ENCODE measurements at places on chromosomes 5 and 9.
A peak's percentile ranks its signal among the peaks of the same experiment; 100 is the strongest.

DNA sequence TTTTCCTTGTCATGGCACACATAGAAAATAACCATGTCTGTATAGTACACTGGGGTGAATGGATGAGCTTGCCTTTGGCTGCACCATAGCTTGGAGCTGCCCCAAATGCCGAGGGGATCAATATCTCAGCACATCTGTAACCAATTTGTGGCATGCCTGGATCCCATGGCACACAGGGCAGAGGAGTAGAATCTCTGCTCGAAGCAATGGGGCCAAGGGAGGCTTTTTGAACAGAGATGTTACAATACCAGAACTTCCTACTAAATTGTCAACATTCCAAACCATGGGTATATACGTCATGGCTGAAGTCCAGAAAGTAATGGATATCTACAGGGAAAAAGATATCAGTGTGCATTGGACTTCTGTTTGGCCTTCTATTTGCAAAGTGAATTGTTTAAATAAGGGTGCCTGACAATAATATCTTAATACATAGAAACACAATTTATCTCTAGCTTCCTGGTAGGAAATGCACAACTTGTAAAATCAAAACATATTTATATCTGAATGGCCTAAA is 39.0 kb downstream of the ESM1 start:
- no peak for DNase-seq

DNA sequence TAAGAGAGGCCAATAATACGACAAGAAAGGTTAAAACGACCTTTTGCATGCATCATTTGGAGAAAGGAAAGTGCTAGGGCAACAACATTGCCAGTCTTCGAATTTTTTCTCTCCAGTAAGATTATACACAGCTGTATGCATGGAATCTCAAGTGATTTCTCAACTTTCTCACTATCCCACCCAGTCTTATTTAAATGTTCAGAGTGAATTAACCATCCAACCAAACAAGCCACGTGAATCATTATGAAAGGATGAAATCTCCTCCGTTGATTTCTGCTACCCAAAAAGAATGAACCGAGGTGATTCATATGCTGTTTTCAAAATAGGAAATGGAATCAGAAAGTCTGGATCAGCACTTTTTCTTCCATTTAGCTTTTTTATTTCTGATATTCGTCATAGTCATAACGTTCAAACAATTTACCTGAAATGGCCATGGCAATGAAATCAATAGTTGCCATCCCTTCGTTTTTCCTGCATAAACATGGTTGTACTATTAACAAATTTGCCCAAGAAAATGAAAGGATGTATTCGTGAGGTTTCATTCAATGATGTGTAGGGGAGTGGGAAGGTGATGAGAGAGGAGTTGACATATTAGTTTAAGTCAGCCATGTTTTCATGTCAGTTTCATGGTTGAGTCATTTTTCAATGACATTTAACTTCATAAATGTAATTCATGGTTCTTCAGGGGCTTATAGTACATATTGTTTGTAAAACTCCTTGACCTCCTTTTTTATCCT is 170.9 kb upstream of the WWC1 start:
- DNase-seq: no peak

GRCh38 chr5:176881021-176881749 is 18.0 kb downstream of the HK3 start:
- DNase-seq: no peak

- peak; percentile 55 for DNase-seq
Observed at GRCh38 chr5:178642351-178642909, 15.6 kb upstream of the CLK4 start.

- DNase-seq: no peak
Observed at GRCh38 chr9:105637787-105638395, 24.4 kb upstream of the TAL2 start.

DNA sequence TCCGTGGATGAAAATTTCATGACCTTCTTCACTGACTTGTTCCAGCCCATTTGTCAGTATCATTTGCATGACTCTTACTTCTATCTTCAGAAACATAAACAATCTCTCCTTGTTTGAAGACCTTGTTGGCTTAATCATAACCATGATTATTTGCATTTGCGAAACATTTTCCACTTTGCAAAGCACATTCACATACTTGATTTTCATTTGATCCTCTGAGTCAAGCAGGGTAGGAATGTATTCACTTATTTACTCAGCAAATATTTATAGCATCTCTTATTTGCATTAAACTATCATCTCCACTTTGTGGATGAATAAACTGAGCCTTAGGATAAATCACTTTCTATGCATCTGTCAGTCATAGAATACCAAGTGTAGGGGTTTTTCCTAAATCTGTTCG is 343.0 kb upstream of the SGCD start:
- no peak for DNase-seq

DNA sequence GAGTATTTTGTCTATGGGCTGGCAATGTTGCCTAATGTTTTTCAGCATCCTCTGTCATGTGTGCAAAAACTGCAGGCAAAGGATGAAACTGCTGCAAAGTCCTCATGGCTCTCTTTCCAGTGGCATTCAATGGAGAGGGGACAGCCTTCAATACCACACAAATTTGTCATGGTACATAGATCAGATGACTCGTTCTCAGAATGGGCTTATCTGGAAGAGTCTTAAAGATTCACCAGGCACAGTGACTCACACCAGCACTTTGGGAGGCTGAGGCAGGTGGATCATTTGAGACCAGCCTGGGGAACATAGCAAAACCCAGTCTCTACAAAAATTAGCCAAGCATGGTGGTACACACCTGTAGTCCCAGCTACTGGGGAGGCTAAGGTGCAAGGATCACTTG is 5.3 kb downstream of the CDKN2AIPNL start:
- no peak for DNase-seq

DNA sequence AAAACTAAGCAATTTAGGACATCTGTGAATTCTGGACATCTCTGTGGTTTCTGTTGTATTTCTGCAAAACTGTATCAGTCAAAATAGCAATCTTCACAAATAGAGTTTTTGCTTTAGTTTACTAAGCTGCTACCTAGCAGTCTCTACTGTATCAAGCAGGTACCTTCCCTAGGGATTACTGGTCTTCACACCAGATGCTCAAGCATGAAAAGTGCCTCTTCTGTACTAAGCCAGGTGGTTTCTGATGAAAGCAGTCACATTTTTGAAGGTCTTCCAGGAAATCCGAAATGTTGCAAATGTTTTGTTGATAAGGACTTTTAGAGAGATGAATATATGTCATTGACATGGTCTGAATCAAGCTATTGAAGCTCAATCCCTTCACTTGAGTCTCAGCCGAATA is 540.0 kb downstream of the KCTD16 start:
- no peak for DNase-seq

GRCh38 chr5:56681346-56681745 is 134.0 kb upstream of the MAP3K1 start:
- DNase-seq: no peak

DNA sequence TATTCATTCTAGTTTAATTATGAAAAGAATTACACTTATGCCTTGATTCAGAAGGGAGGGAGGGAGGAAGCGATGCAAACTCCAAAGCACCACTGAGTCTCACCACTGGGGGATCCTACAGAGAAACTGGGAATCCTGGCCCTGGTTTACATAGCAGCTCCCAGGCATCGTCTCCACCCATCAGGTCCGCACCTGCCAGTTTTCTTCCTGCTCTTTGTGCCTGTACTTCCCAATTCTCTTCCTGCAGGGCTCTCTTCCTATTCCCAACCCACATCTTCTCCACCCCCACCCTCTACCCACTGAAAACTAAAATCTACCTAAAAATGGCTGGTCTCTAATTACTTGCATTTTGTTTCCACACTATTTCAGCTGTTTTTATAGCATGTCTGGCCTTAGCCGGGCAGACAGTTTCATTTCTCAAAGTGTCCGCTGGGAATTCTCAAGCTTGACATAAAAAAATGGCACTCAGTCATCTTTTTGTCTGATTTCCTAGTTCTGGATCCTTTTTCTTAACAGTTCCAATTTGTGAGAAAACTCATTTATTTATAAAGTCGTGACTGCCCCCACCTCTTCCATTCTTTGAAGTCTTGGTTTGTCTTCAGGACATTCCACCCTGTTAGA is 1.6 kb upstream of the TNIP1 start:
- DNase-seq: no peak

DNA sequence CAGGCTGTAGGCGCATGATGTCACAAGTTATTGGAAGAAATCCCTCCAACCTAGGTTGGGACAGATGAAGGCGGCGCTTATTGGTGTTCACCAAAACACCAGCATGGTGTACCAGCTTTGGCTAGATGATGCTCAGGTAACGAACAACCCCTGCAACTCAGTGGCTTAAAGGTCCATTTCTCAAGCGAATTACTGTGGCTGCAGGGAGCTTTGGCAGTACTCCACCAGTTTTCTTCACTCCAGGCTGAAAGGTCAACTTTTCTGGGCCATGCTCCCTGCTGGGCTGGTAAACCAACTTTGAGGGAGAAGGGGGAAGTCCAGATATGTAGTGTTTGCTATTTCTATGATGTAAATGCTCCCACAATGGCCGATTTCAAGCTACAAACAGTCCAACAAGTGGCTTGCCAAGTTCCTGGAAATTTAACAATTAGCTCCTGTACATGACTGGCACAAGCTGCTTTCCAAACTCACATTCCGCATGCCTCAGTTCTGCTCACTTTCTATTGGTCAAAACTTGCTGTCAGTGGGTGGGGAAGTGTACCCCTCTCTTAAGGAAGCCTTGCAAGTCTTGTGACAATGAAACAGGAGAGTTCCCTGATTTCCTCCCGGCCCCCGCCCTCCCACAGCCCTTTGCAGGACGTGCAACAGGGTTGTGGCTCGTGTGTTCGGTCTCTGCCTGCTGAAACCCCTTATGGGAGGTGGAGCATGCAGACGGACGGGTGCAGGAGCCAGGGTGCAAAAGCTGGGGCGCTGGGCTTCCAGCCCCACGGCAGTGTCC is 588 bp upstream of the ZBED3 start:
- DNase-seq: peak; percentile 75

DNA sequence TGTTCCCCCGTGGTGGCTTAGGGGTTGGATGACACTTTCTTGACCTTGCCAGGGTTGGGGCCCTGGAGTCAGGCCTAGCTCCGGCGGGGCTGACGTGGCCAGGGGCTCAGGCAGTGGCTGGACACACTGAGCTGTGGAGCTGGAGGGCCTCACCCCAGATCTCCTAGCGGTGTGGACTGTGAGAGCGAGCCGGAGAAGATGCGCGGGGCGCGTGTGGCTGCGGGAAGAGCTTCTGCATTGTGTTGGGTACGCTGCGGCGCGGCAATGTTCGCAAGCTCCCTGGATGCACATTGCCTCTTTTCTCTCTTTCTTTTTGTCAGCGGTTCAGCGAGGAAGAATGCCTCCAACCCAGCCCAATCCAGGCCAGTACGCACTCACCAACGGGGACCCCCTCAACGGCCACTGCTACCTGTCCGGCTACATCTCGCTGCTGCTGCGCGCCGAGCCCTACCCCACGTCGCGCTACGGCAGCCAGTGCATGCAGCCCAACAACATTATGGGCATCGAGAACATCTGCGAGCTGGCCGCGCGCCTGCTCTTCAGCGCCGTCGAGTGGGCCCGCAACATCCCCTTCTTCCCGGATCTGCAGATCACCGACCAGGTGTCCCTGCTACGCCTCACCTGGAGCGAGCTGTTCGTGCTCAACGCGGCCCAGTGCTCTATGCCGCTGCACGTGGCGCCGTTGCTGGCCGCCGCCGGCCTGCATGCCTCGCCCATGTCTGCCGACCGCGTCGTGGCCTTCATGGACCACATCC is 4.8 kb downstream of the NR2F1 start:
- DNase-seq: no peak

All from inflammatory macrophage treated with lipopolysaccharide for 1 hour (primary cell).